ENCODE measurements at places on chromosomes 7 and 10.

DNA sequence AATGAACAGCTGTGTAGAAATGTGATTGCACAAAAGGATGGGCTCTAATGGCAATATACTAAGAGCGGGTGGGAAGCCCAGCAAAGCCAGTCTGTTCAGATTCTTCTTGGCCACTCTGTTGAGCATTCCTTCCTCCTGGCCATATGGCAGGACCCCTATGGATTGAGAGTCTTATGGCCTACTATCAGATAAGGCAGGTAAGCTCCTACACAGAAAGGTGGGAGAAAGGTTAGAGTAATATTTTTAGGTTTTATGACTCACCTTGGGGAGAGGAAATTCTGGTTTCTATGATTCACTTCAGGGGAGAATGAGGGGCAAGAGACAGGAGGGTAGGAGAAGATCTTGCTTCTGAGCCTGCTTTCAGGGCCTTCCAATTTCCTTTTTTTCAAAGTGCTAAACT, 15.1 kb upstream of the AKR1B10 start:
- no peak for DNase-seq

DNA sequence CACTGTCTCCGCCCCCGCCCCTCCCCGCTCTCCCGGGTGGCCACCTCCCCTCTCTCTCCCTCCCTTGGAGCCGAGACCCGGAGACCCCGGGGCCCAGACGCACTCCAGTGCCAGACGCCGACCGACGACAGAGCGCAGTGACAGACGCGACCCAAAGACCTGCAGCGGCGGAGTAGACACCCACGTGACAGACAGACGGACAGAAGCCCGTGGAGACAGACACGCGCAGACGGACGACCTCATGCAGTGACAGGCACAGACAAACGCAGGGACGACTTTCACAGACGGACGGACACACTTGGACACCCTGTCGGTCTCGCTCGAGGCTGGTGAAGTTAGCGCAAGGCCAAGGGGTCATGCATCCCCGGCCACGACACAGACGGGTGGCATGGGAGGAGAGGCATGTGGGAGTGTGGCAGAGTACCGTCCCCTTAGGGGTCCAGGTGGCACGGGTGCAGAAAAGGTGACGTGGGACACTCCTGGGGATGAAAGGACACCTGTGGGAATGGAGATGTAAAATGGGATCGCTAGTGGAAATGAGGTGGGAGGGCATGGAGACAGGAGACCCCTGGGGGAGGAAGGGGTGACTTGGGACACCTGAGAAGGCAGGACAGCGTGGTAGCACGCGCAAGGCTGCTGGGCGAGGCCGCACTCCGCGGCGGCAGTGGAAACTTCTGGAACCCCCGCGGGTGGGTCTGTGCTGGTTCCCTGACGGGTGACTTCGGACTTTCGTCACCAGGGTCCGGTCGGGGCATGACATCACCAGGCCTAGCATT, 456 bp upstream of the ACHE start:
- peak; percentile 74 for DNase-seq

GRCh38 chr7:157010588-157011332, at the start of gene MNX1:
Gene MNX1, minus strand, starts transcription at chr7:157010663. Its CDS starts 313 bp downstream, at chr7:157010350.
- DNase-seq, result peak; percentile 86

DNA sequence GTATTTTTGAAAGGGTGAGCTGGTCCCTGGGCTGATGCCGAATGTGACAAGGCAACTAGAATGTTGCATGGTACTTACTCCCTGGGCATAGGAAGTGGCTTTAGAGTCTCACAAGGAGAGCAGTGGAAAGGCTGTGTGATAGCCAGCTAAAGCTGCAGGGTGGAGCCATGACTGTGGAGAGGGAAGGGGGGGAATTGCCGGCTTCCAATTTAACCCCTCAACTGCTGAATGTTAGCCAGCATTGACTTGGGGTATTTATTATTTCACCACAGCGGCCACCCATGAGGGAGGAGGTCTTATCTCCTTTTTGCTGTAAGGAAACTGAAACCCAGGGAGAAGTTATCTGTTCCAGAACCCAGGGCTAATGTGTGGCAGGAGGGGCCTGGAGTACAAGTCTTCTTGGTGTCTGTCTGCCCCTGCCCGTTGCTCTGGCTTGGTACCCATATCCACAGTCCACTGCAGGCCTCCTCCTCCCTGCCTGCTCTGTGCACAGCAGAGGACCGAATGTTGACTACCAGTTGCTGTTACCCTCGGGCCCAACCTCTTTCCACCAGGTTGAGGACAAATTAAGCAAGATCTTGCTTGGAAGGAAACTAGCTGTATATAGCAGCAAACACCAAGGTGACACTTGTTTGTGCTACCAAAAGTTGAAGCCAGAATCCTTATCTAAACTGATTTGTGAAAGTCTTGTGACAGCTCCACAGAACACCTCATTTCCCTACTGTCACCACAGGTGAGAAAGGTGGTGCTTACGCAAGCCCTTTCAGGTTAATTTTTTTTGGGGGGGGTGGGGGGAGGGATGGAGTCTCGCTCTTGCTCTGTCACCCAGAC, 37.6 kb downstream of the WBP1L start:
- no peak for DNase-seq

DNA sequence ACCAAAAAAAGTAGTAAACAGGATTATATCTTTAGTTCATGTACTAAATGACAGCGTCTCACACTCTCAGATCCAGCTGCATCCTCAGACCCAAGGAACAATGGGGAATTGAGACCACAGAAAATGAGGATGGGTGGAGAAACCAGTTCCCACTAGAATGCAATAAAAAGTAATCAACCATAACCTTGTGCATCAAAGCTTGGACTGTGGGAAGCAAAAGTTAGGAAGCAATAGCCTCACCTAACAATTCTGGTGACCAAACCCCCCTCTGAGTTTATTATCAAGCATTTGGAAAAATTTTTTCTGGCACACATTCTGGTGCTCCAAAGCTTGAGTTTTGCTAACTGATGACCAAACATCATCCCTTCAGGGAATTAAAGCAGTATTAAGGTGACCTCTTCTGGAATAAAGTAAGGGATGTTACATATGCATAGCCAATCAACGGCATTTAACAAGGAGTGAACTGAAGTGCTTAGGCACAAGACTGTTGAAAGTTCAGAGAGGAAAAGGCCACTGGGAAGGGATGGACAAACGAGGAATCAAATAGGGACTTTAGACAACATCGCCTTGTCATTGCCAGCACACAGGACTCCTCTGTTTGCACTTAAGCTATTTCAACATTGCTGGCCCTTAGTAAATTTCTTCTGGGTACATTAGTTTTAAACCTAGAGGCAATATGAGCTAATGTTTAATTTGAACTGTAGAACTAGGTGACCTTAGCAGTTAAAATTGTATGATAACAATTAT, 1.2 kb upstream of the MAT1A start:
- no peak for DNase-seq

DNA sequence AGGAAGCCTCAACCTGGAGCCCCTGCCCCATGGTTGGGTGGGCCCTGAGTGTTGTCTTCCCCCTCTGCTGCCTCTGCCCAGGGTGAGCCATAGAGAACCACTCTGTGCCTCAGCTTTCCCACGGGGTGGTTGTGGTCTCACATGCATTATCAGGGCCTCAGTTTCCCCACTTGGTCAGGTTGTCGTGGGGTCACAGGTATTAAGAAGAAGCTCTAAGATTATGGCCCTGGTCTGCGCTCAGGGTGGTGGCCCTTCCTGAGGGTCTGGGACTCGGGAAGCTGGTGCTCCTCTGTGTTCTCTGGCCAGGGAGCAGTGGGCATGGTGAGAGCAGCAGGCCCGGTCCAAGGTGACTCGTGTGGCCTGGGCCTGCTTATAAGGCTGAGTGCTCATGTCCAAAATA, 17.8 kb downstream of the LRRC27 start:
- no peak for DNase-seq

DNA sequence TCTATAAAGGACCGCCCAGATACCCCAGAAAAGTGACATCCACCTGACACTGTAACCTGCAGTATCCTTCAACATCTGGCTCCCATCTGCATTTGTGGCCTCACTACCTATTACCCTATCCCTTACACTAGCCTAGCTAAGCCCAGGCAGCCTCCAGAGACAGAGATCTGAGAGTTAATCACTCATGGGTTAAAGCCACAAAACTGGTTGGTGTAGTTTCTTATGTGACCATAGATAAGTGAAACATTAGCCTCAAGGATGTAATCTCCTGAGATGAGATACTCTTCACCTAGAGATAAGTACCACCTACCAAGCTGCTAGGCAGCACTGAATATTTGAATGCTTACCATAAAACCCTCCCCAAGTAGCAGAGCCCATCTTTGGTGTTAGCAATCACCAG, 35.4 kb downstream of the CTTNBP2 start:
- no peak for DNase-seq

DNA sequence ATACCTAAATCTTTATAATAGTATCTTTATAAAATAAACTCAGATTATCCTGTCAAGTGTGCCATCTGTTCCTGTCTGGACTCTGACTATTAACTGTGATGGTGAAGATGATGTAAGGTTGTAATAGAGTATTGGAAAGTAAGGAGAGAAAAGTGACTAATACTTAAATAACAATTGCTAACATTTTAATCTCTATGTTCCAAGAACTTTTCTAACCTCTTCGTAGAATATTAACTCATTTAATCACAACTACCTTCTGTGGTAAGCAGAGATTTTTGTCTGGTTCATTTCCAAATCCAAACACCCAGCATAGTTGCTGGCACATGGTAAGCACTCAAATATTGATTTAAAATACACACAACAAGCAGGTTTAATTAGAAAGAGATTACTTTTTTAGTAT, 2.5 kb downstream of the TNPO3 start:
- no peak for DNase-seq

DNA sequence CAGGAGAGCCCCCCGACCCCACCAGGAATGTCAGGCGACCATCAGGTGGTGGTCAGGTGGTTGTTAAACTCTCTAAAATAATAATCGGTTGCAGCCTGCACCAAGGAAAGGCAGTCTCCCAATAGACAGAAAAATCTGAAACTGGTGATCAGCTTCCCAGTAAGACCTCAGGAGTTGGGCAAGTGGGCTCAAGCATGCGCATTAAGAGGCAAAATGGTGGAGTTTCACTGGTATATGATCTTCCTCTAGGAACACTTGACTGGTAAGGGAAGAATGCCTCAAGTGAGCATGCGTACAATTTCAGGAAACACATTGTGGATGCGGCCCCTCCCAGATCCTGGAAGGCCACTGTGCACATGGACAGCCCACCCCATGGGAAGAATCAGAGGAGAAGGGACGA, 619.9 kb downstream of the TYW1 start:
- DNase-seq, result no peak

Data from NCI-H2171 treated with DMSO at 0.1 percent for 48 hours (cell line).